Stimulated activated CD4-positive, alpha-beta T cell treated with anti-CD3 and anti-CD28 coated beads, Interleukin-12 subunit alpha, Interleukin-12 subunit beta, amount 100 ng/mL, for 4 hours (primary cell): ENCODE measurements at places on chromosomes 3 and 15.

DNA sequence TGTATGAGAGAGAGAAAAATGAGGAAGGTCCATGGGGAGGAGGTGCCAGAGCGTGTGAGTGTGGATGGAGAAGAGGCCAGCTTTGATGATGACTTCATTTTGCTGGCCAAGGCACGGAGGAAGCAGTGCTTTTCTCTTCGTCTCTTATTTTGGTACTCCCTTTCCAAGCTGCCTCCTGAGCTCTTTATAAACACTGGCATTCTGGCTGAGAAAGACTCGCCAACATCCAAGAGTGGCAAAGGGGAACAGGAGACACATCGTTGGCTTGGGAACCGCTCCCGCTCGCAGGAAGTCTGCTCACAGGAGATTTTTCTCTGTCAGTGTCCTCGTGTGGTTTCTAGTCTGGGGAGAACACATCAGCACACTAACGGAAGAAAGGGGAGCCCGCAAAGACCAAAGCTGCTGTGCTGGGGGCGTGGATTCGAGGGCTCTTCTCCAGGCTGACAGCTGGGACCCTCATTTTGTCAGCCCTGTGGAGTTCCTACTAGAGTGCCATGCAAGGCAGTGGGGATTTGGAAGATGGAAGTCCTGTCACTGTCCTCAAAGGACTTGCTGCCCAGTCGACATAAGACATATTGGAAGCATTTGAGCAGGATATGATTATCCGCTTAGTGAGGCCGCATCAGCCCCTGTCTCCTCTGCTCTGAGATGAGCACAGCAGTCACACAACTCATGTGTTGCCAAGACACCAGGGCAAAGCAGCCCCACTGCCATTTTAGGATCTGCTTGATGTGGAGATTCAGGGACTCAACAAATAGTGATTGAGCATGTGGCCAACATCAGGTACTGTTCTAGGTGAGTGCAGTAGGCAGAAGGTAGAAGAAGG, 8.0 kb upstream of the SEMA4B start:
- no peak for DNase-seq

GRCh38 chr15:49521802-49522201, 98.8 kb downstream of the FGF7 start:
- DNase-seq, result no peak

GRCh38 chr15:65583701-65584100, 27.2 kb downstream of the INTS14 start:
- no peak for DNase-seq

GRCh38 chr3:69825446-69825845, 86.2 kb downstream of the MITF start:
- DNase-seq, result no peak

GRCh38 chr15:78131295-78132061, at the start of gene CIB2:
Gene CIB2, minus strand, starts transcription at chr15:78131445. Its CDS starts 230 bp downstream, at chr15:78131215.
- peak; percentile 77 for DNase-seq

DNA sequence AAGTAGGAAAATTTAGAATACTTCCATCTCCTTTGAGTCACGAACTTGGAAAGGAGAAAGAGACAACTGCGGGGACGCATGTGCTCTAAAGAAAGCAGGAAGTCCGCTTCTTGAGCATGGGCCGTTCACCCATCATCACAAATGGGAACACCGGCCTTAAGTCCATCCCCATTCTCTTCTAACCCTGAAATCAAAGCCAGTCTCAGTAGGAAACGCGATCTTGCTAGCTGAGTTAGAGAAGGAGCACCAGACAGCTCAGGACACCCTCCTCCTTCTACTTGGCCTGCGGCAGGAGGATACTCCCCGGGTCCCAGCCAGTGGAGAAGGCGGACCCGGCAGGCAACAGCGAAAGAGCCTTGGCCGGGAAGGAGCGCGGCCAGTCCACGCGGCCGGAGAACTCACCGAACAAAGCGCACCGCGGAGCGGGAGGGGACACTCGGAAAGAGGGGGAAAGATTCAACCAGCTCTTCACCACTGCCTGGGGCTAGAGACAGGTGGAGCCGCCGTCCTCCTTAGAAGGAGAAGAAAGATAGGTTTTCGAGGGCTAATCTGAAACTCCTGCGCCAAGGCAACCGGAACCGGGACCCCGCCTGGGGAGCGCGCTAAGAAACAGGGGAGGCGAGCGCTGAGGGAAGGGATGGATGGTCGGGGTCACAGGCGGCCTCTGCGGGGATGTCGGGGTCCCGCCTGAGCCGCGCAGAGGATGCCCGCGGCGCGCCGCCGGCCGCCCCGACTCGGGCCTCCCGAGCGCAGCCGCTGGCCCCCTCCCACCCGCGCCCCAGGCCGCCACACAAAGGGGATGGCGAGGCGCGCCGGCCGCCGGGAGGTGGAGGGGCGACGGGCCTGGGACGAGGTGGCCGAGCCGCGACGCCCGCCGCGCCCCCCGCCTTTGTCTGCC, 818 bp downstream of the SLC4A7 start:
- DNase-seq, result peak; percentile 29

- DNase-seq, result no peak
Observed at GRCh38 chr3:77618686-77619085, 578.8 kb downstream of the ROBO2 start.

GRCh38 chr3:187367561-187368103, 553 bp upstream of the RTP4 start:
- no peak for DNase-seq

DNA sequence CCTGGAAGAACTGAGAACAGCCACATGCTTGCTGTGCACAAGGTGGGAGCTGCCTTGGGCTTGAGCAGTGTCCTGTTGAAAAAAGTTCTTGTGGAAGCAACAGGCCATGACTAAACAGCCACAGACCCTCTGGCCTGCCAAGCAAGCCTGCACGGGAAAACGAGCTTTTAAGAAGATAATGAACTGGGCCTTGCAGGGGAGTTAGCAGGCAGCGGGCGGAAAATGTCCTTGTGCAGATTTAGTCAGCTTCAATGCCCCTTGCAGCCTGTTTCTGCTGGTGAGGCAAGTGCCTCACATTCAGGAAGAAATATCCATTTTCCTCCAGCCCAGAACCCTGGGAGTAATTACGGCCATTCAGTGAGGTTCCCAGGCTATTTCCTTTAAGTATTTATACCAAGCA, 126.2 kb upstream of the KLHL25 start:
- DNase-seq, result no peak

GRCh38 chr3:34237946-34238345, 439.5 kb downstream of the PDCD6IP start:
- no peak for DNase-seq

DNA sequence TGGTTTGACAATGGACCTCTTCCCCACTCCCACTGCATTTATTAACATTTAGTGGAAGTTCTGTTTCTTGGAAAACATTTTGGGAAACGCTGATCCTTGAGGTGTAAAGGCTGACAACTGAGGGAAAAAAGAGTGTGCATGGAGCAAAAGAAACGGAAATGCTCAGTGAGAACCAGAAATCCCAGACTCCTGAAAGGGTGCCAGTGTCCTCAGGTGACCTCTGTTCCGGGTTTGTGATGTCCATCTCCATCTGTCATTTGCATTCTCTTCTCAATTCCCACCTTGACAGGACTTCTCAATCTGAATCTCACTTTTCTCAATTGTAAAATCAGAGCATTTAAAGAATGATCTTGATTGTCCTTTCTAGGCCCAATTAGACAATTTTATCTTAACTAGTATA, 71.1 kb upstream of the FAM3D start:
- DNase-seq, result no peak

DNA sequence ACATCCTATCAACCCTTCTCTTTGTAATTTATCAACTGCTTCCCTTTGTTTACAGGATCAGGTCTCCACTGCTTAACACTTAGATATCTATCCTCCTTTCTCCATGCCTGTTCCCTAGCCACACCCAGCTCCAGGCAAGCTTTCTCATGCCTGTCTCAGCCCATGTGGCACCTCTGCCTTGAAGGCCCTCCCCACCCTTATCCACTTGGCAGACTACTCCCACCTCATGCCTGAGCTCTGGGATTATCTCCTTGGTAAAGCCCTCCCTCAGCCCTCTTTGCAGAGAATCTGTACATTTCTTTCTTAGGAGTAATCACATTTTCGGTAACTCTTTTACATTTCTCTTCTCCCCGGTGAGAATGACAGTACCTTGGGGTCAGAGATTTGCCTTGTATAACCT, 96.0 kb downstream of the ATP1B3 start:
- DNase-seq, result no peak

- no peak for DNase-seq
Observed at GRCh38 chr3:77248420-77248819, 208.5 kb downstream of the ROBO2 start.

GRCh38 chr3:138948371-138949001, 1.5 kb downstream of the FOXL2NB start:
- DNase-seq, result no peak

DNA sequence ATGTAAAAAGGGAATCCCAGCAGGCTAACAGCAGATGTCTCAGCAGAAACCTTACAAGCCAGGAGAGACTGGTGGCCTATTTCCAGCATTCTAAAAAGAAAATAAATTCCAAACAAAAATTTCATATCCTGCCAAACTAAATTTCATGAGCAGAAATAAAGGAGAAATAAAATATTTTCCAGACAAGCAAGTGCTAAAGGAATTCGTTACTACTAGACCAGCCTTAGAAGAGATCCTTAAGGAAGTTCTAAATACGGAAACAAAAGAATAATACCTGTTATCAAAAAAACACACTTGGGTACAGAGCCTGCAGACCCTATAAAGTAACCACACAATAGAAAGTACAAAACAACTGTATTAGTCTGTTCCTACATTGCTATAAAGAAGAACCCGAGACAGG, 41.4 kb downstream of the HDGFL3 start:
- DNase-seq, result no peak

- DNase-seq, result peak; percentile 26
Observed at GRCh38 chr15:100131321-100132224, 210.2 kb downstream of the ADAMTS17 start.

DNA sequence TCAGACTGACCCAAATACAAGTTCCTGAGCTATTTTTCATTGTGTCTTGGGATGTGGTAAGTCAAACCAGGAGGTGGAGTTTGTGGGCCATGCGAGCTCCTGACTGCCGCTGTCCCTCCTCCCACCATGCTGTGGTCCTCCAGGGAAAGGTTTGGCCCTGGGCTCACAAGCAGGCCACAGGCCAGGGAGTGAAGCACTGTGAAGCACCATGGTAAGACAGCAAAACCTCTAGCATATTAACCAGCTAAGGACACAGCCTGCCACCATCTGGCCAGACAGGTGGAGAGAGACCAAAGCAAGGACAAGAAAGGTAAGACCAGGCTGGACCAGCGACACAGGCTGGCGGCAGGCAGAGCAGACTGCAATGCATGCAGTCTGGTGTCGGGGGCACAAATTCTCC, 15.3 kb downstream of the RAB43 start:
- no peak for DNase-seq
